ENCODE measurements at places on chromosomes 3 and 15. TPM values are rescaled to one million over a fixed set of nuclear protein-coding genes. Genes with fewer than 3 reads are reported as not detected.

DNA sequence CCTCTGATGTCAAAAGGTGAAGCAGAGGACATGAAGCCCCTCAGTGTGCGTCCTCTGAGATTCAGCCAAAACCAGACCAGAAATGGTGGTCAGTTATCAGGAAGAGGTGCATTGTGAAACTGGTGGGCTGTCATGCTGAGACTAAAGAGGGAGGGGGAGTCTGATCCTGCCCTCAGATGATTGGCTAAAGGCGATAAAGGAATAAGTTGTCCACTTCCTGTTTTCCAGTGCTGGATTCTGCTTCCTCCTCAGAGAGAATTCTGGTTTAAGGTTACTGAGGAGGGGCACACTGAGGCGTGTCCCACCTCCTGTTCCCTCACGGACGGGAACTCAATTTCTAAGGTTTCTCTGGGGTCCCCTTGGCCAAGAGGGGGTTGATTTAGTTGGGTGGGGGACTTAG, 97.0 kb upstream of the UBE3A start:
- no peak for DNase-seq

PLA2G4E gene
- not detected for total RNA-seq

DNA sequence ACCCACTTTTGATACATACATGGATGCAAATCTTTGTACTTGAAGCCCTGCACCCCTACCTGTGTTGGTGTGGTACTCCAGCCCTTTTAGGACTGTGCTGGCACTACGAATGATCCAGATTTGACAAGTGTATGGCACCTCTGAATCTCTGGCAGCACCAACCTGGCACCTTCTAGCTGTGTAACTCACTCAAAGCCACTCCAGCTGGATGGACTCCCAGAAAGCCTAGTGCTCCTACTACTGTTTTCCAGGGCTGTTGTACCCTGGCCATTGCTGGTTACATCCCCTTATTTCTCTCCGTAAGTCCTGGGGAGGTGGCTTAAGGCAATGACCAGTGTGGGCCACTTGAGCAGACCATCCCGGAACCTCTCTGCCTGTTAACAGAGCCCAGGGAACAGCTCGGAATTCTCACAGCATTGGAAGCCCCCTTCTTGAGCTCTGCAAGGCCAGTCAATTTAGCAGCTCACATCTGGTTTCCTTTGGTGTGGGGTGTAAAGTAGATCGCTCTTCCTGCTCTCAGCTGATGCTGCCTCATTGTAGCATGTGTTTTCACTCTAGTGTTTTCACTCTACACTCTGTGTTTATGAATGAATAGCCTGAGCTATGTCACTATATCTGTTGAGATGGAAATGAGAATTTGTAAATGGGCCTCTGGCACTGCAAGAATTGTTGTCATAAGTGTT, 12.2 kb downstream of the CALML4 start:
- DNase-seq, result no peak

ZIC1 gene
- total RNA-seq, result 24.3 TPM

- DNase-seq, result peak; percentile 90
These were observed 14.2 kb downstream of the IQGAP1 start for GRCh38 chr15:90402223-90402622.

DNA sequence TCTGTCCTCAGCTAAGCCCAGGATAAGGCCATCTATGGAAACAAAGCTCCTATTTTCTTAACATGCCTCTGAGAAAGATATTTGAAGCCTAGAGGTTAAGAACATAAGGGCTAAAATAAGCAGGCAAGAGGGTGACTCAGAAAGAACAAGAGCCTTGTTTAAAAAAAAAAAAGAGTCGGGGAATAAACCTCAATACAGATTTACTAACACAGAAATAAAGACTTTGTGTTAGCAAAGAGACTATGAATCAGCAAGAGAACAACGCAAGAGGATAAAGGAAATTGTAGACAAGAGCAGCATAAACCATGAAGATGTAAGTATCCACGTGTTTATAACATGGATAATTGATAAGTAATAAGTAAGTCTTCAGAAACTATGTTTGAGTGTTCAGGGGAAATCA, 36.0 kb downstream of the RAB27A start:
- DNase-seq, result no peak

GRCh38 chr15:97944724-97945123, 15.8 kb upstream of the ARRDC4 start:
- no peak for DNase-seq

GRCh38 chr15:99496302-99496629, 69.5 kb upstream of the MEF2A start:
- DNase-seq, result no peak

DNA sequence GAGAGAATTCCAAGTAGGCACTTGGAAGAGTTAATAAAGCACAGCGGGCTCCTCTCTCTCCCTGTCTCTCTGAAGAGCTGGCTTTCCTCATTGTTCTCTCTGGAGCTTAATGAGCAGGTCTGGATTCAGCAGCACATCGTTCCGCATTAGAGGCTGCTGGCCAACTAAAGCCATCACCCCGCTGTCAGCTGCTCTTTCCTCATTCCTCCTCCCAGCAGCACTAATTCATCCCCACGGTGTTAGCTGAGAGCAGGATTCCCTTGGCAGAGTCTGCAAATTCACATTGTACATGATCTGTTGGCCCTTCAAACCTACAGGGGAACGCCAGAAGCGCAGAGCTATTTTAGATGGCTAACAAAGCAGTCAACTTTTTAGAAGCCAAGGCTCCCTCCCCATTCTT, 44.2 kb downstream of the SGO1 start:
- no peak for DNase-seq

CFAP20DC gene
- total RNA-seq, result 1.3 TPM

- DNase-seq, result no peak
These were observed 120.4 kb upstream of the OSBPL11 start for GRCh38 chr3:125715651-125716050.

SUSD5 gene
- total RNA-seq, result 5.4 TPM

GRCh38 chr3:69566275-69566674, 173.0 kb upstream of the MITF start:
- no peak for DNase-seq

GRCh38 chr3:60025096-60026050, 975.5 kb upstream of the CFAP20DC start:
- no peak for DNase-seq

GRCh38 chr3:46413951-46414350, 6.9 kb downstream of the CCRL2 start:
- DNase-seq, result no peak

- DNase-seq, result no peak
These were observed 11.8 kb upstream of the RIOX2 start for GRCh38 chr3:97983933-97984491.

SIN3A gene
- total RNA-seq, result 21.4 TPM

GRCh38 chr15:57307527-57308169, 68.7 kb upstream of the CGNL1 start:
- DNase-seq, result no peak

GRCh38 chr3:133595341-133595740, 21.9 kb downstream of the CDV3 start:
- peak; percentile 41 for DNase-seq

DNA sequence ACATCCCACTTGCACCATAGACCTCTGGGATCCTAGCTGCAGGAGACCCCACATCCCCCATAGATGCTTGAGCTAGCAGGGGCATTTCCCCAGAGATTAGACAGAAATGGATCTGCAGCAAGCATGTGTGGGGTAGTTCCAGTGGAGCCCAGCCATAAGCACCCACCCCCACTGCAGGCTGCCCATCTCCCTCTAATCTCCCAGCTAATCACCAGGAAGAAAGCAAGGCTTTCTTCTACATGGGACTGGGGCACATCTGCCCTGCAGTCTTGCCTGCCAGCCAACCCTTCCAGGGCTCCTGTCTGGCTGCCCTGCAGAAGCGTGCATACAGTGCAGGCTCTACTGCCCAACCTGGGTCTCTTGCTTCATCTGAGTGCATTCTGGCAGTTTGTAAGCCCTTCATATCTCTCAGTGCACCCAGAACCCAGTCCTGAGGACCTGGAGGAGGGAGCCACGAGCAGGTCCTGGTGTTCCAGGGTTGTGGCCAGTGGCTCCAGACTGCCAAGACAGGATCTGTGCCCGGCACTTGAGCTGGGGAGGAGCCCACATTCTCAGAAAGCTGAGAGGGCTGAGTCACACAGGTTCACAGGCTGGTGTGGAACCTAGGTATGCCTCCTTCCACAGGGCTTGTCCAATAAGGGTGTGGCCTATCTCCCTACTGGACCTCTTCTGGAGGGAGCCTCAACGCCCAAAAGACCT, 49.9 kb upstream of the IGSF11 start:
- peak; percentile 43 for DNase-seq

- DNase-seq, result no peak
These were observed 200.8 kb upstream of the GOLGA6L4 start for GRCh38 chr15:84034578-84035398.

- DNase-seq, result peak; percentile 29
These were observed 17.0 kb downstream of the SLC35G2 start for GRCh38 chr3:136835813-136836510.

DNA sequence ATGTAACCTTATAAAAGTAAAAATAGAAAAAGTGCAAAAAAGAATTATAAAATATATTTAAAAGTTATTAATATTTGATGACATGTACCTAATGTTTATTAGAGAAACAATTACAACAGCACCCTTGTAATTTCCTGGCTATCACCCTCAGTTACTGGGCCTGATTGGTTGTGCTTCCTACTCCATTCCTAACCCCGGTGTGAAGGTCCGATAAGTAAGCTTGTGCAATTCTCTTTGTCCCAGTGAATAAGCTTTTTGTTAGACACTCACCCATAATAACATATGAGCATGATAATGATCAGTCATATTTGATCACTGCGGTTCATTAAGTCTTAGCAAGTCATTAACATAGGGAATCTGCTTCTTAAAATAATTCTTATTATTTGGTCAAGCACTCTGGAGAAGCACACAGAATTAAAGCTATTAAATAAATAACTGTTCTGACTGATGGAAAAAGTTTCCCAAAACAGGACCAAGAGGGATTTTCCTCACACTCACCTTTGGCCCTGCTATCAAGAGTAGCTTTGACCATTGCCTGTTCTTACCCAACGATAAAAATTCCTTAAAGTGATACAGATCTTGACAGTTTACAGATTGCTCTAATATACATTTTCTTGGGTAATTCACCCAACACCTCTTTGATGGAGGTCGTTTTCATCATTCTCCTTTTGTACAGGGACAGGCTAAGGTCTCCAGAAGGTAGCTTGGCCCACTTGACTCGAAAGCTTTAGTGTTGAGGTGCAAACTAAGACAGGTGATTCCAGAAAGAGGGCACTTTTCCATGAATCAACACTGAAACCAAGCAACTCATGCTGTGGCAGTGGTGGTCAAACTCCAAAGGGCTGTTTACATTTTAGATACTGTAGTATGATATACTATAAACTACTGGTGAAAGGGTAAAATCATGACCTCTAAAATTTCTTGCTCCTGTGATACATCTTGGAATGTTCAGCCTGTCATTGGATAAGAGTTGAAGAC, 543.0 kb upstream of the KCNMB2 start:
- no peak for DNase-seq

DNA sequence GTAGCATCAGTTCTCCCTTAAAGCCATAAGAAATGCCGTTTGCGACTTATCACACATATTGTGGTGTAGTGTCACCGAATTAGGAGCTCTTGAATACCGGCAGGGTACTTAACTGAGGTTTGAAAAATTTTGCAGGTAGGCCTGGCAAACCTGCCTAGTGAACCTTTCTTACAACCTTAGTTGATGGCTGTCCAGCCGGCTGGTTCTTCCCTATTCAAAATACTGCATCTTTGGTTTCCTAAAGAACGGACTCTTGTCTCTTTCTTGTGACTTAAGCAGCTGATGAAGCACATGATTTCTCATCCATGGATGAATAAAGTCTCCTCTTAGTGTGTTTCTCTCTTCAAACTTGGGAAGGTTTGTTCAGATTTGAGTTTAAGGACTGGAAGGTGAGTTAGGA, 1.5 kb downstream of the RAB7A start:
- no peak for DNase-seq

DNA sequence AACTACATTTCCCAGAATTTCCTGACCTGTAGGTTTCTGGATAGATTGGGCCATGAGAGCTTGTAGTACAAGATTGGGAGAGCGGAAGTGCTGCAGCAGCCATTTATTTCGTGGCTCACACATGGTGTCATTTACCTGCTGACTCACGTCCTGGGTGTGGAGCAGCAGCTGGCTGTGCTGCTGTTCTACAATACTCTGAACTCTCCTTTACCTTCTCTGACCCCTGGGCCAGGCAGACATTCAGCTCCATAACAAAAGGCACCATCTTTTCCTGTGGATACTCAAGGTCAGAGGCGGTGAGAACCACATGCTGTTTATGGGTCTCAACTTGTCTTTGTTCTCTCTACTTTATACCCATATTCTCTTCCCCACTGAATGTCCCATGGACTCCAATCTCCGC, 490.2 kb downstream of the IGSF11 start:
- peak; percentile 20 for DNase-seq

GRCh38 chr15:22931784-22932536, 48.2 kb downstream of the CYFIP1 start:
- DNase-seq, result no peak

DNA sequence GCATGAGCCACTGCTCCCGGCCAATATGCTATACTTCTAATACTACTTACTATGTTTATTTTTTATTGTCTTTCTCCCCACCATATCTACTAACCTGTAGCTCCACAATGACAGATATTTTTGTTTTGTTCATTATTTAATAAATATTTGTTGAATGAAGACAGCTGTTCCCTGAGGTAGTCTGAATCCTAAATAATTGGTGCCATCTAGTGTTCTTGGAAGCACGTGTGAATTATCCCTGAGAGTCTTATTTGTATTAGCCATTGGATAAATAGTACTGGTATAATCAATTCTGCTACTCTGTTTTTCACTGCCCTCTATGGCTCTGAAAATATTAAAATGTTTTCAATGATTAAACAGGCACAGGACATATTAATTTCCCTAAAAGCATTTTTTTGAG, 5.6 kb upstream of the APPL1 start:
- no peak for DNase-seq

LEKR1 gene
- total RNA-seq, result 1.6 TPM

Data from MG63 (cell line).